ENCODE measurements at places on chromosomes 12 and 14.

GRCh38 chr12:67377541-67377940, 108.4 kb downstream of the CAND1 start:
- no peak for DNase-seq

DNA sequence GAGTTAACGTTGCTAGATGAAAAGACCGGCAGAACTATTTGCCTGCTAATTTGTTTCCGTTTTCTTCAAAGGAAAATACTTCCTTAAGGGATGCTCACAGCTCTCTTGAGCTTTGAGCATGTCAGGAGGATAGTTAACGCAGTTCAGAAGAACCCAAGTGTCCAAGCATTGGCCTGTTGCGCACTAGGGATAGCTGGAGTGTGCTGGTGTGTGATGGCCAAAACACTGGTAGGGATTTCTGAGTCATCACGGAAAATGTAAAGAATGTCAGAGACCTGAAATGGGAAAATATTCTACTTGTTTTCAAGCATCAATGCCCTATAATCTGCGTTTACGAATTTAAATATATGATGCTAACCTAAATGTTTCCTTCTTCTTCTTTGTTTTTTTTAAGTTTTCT, 97.8 kb downstream of the VRK1 start:
- no peak for DNase-seq

DNA sequence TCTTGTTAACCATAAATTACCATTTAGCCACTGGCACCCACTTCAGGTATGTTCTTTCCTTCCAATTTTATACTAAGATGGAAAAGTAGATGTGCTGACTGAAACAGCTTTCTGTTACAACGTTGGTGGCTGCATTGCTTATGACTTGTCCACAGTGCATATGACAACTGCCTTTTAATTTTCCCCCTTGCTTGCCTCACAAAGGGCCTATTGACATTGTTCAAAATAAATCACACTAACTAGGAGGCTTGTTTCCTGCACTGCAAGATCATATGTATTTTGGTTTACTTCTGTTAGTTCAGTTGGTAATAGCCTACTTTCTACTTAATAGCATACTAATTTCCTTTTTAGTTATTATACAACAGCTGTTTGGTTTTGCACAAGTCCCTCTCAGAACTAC, 55.4 kb downstream of the SCAF11 start:
- DNase-seq, result no peak

- peak; percentile 57 for DNase-seq
Observed at GRCh38 chr14:20489093-20489994, 16.0 kb upstream of the RNASE10 start.

- DNase-seq, result no peak
Observed at GRCh38 chr12:6923003-6923732, 4.6 kb upstream of the ATN1 start.

DNA sequence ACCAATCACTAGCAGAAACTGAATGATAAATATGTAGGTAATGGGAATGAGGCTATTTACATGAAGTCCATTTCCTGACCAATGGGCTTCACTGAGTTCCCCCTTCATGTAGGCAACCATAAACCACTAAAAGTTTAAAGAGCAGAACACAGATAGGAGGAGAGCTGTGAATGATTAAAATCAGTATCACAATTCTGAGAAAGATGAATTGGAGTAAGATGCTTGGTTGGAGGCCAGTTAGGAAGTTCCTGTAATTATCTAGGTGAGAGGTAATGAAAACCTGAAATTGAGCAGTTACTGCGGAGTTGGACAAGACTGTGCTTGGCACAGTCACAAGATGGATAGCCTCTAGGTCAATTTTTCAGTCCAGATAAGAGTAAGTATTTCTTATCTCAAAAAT, 56.6 kb downstream of the GALNT4 start:
- no peak for DNase-seq

- DNase-seq, result peak; percentile 72
Observed at GRCh38 chr12:64256166-64256800, 34.2 kb upstream of the KICS2 start.

DNA sequence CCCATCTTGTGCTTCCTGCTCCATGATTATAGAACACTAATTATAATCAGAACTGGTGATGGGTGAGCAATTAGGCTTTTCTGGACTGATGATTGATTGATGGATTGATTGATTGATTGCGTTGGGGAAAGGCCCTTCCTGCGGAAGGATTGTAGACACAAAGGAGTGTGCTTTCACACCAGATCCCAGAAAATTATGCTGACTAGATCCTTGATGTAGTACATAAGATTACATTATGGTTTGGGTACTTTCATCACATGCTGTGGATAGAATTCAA, 8.4 kb downstream of the PELI2 start:
- no peak for DNase-seq

DNA sequence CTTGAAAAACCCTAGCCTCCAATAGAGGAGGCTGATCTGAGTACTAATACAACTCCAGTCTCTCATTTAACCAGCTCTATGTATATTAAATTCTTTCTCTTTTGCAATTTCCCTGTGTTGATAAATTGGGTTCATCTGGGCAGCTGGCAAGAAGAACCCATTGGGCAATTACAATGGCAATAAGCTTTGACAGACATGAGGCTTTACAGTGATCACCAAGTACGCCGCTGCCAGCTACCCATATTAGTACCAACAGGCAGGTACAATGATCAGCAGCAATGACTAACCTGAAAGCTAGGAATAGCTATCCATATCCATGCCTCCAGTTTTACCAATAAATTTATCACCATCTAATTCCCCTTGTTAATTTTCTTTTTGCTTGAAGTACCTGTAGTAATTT, 54.5 kb downstream of the OSBPL8 start:
- DNase-seq, result no peak

GRCh38 chr14:88007608-88008007, 2.7 kb downstream of the GPR65 start:
- no peak for DNase-seq

DNA sequence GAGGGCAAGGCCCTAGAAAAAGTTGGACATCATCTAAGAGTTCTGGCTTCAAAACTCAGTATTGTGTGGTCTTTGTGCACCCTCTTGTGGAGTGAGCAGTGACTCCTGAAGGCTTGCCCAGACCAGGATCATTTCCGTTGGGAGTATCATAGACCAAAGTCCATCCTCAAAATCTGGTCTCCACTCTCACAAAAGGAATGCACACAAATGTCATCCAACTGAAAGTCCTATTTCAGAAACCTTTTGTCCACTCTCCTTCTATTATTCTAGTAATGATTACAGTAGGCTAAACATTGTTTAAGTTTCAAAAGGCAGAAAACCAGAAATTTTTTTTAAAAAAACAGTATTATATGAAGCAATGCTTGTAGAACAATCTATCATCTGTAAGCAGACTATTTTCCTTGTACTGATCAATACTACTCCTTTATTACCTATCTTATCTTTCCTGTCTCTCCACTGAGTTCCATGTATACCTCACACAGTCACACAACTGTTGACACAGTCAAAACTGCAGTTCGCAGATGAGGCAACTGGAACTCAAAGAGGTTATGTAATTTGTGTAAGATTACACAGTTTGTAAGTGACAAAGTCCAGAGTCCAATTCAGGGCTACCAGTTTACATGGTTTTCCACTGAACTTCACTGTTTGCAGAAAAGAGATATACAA, 41.4 kb downstream of the COX16 start:
- peak; percentile 60 for DNase-seq
